ENCODE measurements at places on chromosomes 3 and 15.

DNA sequence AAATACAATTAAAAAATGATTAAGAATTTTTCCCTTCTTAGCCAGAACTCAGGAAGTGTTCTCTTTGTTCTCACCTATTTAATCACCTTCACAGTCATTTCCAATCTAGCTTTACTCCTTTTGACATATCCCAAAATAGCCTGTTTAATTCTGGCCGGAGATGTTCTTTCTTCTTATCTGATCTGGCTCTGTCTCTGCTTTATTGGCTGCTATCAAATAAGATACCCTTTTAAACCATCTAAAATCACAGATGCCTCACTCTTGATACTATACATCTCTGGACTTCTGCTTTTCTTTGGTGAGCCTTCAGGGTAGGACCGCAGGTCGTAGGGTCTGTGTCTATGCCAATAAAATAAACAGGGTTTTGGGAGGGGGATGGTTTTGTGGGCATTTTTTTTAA, 319.2 kb upstream of the SEMA6D start:
- no peak for DNase-seq

- no peak for DNase-seq
Observed at GRCh38 chr3:130569461-130570365, 52.7 kb downstream of the COL6A6 start.

GRCh38 chr3:140559546-140559945, 118.3 kb upstream of the TRIM42 start:
- no peak for DNase-seq

DNA sequence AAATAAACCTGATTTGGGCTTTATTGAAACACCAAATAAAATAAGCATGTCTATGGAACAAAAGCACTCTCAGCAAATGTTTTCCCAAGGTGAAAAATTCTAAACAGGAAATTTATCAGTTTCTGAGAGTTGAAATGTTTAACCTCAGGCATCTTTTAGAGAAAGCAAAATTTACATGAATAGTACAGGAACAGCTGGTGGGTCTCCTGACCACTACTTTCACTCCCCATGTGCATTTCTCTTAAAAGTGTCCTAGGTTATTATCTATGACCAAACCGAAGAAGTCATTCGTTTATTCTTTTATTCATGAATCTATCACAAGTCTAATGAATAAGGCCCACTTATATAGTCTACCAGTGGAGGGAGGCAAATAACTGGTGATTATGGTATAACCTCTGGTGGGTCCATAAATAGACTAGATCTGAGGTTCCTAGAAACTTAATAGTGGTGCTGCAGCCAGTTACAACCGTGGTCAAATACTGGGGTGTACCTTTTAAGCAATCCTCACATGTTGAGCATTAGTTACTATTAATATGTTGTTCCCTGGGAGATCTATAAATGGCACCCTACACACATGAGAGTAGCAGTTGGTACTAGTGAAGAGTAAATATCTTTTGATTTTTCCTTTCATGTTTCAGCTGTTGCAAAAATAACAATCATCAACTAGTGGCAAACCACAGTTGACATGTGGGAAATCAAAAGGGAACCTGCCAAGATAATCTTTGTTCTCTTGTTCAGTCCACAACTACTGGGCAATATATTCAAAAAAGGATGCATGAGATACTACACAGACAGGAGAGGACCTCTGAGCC, 169.3 kb upstream of the STAC start:
- DNase-seq = no peak

DNA sequence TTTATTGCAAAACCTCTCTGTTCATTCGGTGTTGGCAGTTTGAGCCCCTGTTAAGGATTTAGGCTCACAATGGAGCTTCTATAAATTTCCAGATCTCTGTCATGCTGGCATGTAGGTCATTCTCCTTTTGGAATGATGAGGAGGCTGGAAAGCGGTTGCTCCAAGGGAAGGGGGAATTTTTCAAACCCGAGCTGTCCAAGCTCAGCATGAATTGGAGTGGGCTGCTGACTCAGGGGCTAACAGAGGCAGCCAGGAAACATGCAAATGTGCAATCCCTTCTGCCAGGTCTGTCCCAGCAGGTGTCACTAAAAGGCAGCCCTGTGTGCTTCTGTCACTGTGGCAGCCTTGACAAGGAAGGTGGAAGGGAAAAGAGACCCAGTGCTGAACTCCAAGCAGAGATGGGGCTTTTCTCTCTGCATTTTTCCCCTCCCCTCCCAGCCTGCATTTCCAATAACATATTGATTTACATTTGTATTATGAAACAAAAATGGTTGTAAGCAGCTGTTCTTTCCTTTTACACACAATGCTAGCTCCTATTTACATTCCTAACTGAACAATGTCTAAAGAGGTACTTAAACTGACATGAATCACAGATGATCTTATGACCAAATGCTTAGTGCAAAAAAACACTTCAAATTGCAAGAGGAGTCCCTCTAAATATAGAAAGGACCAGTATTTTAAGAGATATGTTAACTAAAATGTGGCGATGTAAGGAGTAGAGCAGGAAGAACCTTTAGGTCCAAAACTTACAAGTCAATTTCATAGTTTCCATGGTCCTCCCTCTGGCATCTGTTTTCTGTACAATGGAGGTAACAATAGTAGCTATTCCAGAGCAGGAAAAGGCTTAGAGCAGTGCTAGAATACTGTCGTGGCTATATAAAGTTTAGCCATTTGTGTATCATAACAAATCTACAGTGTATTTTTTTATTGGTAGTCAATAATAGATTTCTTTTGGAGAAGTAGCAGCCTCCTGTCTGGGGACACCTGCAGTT, 84.5 kb upstream of the ATP10A start:
- DNase-seq = no peak

DNA sequence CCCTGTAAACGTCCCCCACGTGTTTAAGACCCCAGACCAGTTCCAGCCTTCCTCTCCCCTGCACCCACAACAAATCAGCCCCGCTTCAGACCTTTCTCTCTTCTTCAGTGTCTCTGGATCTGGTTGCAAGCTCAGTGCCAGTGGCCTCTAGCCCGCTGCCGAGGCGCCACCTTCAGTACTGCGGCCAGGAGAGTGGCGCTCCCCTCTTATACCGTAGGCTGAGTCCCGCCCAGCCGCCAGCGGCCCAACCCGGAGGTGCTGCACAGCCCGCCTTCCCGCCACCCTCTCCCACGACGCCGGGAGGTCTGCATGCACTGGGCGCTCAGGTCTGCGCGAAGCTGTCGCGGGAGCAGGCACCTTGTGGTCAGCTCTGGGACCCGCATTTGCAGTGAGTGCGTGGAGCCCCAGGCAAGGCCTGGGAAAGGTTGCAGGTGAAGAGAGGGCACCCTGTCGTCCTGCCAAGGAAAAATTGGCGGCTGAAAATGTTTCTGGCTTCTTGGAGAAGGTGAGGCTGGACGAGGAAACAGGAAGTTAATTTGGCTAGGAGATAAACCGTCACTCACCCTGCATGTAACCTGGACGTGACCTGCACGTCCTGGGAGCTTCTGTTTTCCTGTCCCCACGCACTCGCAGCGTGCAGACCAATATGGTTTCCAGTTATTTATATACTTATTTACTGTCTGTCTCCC, at the start of gene C2CD4B:
TSS of gene C2CD4B (minus strand) at position 182 of the 689 bp plus-strand sequence. CDS start 301 bp downstream, outside the sequence.
- DNase-seq = no peak

GRCh38 chr15:69150336-69150735, 10.1 kb upstream of the GLCE start:
- DNase-seq = no peak
